ENCODE measurements at places on chromosomes 11 and 22.

GRCh38 chr11:6640985-6641701 lies 14.5 kb downstream of the DCHS1 start:
- no peak for DNase-seq

- no peak for DNase-seq
Measured at GRCh38 chr22:33426451-33426850, 368.3 kb upstream of the SYN3 start.

DNA sequence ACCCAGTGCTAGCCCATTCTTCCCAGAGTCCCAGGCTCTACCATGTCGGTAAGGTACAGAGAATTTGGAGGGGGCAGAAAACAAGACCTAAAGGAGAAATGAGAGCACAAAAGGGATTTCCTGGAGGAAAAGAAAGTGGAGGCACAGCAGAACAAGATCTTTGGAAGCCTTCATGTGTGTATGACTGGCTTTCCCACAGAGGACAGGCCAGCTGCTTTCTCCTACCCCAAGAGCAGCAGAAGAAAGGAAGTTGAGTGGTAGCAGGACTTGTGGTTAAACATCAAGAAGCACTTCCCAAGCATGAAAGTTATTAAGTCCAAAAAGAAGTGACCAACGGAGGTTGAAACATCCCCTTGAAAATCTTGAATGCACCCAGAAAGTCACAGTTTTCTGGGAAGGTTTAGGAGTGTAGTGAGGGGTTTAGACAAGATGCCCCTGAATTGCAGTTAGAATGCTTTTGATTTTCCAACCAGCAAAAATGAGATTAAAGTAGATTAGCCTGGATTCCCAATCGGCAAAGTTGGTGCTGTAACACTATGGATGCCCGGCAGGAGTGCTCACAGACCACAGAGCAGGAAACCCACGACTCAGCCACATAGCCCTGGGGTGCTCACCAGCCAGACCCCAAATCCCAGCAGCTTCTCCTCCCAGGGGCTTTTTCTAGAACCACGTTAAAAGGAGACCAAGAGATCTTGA lies 608 bp downstream of the TMPRSS13 start:
- no peak for DNase-seq

- DNase-seq: no peak
Measured at GRCh38 chr11:101436511-101437142, 147.2 kb downstream of the TRPC6 start.

- no peak for DNase-seq
Measured at GRCh38 chr11:18063862-18064434, 17.9 kb upstream of the TPH1 start.

- DNase-seq: no peak
Measured at GRCh38 chr22:46827781-46828180, 65.3 kb downstream of the TBC1D22A start.

DNA sequence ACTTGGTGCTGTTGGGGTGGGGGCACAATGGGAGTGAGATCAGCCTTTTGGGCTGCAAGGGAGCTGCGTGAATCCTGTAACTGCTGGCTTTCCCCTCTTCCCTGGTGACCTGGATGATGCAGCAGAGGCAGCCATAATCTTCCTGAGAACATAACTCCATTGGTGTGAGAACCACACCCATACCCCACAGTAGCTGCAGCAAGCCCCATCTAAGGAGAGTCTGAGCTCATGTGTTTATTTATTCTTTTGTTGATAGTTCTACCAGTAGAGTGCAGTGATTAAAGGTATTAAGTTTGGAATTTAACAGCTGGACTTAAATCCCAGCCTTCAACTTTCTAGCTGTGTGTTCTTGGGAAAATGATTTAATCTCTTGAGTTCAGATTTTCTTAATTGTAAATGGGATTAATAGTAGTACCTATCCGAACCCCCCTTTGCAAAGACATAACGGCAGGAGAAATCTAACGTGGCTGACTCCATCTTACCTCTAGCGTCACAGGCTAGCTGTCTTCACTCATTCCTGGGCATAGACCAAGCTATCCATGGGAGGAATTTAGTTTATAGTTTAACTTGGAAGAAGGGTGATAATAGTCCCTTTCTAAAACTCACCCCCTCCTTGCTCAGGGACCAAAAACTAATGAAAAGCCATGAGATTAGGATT lies 385.0 kb upstream of the DDI1 start:
- no peak for DNase-seq

GRCh38 chr22:31329029-31329428 lies 17.1 kb downstream of the PATZ1 start:
- DNase-seq: no peak

- DNase-seq: no peak
Measured at GRCh38 chr11:125176866-125177265, 12.3 kb downstream of the PKNOX2 start.

DNA sequence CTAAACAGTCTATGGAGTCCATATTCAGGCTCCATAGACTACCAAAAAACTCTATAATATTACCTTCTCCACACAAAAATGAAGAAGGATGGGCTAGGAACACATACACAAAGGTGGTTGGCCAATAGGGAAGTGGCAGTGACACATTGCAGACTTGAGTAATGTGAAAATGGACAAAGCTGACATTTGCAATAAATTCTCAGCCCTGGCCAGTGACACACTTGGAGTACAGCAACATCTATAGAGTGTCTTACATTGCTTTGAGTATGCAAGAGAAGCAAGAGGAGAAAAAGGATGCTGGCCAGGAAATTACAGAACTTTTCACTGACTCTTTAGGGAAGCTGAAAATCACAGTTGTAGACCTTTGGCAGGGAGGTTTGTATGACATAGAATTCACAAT lies 7.3 kb upstream of the OR52W1 start:
- no peak for DNase-seq

GRCh38 chr11:116948391-116948790 lies 111.0 kb upstream of the APOA1 start:
- DNase-seq: no peak

GRCh38 chr11:110345743-110346142 lies 49.3 kb upstream of the RDX start:
- DNase-seq: no peak

DNA sequence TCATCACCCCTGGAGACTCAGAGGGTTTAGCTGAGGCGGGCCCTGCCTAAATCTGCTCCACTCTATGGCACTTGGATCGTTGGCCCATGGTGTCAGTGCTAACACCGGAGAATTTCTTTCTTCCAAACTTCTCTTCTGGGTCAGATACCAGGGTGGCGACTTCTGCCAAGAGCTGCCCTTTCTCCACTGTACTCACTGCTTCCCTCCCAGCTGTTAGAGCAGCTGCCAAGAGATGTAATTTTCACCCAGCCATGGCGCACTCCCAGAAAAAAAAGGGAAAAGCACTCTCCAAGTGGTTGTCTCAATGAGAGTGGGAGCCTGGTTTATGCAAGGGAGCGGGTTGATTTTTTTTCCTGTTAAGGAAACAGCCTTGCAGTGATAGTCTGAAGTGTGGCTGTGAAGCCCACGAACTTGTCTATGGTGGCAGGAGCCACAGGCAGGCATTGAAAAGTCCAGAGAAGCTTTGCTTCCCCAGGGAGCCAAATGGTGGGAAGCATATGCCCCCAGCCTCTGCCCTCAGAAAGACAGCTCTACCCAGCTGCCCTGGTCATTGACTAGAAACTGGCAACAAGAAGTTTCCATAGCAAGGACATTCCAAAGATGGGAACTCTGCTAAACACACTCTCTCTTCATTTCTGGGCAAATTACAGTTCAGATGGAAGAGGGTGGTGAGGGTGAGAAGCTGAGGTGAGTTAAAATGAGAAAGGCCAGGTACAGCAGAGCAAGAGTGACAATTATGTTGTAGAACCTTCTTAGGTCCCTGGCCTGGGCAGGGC lies 10.7 kb downstream of the PCSK7 start:
- no peak for DNase-seq

- DNase-seq: no peak
Measured at GRCh38 chr11:110478410-110478809, 48.7 kb downstream of the FDX1 start.

DNA sequence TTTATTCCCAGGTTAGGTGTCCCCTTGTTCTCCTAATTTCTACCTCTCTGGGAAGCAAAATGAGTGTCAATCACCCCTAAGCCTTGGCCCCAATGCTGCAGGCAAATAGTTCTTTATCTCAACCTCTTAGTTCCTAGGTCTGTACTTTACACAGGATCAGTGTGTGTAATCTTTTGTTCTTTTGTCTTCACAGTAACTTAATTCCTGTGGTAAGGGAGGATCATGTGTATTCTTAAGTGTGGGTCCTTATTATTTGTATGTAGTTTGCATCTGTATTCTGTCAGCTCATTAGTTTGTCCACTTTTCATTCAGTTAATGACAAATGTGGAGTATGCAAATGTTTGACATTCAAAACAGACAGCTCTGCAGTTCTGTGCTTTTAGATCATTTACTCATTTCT lies 166.7 kb downstream of the FAT3 start:
- DNase-seq: no peak

DNA sequence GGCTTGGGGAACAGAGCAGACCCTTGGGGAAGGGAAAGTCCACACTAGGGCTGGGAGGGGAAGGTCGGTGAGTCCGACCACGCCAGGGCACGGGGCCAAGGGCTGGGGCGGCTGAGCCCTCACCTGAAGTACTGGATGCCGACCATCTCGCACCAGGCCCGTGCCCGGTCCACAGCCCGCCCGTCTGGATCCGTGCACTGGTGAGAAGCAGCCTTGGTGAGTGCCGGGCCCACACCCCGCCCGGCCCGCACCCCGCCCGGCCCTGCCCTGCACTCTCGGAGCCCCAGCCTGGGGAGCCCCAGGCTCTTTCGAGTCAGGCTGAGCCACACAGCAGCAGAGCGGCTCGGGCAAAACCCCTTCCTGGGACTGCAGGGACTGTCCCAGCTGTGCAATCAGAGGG lies 1.9 kb upstream of the BAIAP2L2 start:
- no peak for DNase-seq

DNA sequence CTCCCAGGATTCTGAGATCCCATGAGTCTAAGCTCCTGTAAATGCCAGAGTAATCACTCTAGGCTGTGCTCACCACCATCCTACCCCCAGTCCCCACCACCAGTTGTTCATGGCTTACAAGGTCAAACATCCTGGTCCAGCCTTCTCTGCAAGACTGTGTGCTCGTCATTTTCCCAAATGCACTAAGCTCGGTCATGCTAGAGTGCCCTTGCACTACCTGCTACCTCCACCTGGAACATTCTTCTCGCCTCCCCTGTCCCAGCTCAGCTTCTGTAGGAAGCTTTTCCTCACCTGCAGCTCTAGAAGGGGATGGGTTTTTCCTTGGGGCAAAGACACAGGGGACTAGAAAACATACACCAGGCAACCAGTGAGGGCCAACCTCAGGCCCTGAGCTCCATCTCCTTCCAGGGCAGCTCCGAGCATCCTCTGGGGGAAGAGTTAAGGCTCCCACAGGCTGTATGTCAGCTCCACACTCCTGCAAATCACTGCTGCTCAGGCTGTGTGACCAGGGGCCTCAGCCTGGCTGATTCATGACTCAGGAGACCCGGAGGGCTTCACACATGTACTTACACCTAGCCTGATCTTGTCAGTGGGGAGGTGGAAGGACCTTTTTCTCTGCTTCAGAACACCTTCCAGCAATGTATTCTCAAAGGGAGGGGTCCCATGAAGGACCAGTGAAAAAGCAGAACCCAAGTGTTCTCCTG lies 37.2 kb upstream of the CSNK2A3 start:
- DNase-seq: no peak

DNA sequence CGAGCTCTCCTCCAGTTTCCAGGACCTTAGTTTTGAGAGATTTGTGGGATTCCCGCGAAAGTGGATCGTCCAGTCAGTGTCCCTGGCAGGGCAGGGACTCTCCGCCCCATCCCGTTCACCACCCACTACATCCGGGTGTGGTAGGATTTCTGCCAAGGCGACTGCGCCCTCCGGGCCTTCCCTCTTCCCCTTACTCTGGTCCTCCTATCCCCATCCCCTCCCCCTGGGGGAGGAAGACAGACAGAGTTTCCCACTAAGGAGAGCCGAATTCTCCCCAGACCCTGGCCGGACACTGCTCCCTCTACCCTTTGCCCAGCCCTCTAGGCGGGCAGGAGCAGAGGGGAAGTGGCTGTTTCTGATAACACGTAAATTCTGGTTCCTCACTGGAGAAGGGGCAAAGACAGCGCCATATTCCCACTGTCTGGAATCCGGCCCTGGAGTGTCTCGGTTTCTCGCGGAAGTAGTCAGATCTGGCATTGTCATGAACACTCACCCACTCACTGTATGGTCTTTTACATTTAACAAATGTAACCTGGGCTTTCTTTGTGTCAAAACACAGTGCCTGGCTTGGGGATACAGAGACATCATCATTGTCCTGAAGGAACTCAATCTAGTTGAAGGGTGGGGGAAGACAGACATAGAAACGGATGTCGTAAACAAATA lies 1.1 kb upstream of the NECTIN1 start:
- DNase-seq: no peak

DNA sequence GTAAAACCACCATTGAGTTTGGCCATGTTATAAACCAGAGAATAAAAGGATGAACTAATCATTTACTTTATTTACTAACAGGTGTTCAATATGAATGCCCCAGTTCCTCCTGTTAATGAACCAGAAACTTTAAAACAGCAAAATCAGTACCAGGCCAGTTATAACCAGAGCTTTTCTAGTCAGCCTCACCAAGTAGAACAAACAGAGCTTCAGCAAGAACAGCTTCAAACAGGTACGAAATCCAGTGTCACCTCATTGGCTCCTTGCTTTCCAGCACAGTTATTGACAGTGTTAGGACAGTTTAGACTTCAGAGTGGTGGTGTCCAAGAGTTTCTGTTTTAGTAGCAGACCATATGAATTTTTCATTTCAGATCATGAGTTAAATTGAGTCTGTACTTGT lies 13.6 kb upstream of the NAT10 start:
- no peak for DNase-seq

DNA sequence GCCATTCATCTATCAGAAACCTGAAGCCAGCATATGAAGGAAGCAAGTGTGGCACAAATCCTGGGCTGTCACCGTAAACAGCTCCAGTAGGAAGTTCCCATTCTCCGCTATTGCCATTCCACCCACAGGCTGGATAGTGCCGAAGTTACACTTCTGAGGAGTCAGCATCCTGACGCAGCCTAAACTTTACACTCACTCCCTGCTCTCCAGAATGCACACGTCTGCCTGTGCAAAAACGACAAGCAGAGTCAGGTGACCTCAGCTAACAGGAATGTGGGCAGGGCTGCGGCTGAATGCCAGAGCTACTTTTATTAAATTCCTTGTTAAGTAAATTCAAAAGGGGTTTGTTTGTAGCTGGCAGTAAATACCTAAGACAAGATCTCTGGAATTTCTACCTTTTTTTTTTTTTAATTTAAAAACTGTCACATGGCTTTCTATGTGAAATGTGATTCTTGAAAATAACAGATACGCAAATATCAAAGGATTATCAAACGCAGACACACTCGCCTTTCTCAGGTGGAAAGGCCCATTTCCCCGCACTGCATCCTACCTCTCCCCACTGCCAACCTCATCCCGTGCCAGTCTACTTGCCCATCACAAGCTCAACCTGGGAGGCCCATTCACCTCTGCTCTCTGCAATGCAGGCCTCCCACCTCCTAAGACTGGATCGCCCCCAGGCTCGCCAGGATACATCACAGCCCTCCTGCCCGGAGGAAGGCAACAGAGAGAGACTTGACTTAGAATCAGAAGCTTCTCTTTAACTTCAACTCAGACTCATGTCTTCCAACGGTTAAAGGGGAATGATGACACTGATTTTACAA lies 33.5 kb downstream of the NFRKB start:
- DNase-seq: no peak

Measured in brain pericyte (primary cell).